ENCODE measurements at places on chromosomes 4 and X.

DNA sequence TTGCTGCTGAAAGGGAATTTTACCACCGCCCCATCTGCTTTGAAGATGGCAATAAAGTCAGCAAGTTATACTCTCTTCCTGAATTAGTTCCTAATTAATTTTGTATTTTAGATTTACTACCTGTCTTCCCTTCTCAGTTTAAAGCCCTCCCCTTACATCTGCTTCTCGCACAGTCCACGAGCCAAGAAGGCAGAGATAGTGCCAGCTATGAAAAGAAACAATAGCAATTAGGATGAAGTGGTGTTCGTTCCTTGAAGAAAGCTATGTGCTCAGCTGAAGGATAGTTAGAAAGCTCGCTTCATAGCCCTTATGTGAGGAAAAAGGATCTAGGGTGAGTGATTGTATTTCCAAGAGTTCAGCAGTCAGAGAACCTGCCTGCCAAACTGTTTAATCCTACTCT is 1678.8 kb upstream of the TENM3 start:
- DNase-seq, result no peak

GRCh38 chrX:16640823-16641222 is 9.1 kb upstream of the S100G start:
- DNase-seq, result no peak

DNA sequence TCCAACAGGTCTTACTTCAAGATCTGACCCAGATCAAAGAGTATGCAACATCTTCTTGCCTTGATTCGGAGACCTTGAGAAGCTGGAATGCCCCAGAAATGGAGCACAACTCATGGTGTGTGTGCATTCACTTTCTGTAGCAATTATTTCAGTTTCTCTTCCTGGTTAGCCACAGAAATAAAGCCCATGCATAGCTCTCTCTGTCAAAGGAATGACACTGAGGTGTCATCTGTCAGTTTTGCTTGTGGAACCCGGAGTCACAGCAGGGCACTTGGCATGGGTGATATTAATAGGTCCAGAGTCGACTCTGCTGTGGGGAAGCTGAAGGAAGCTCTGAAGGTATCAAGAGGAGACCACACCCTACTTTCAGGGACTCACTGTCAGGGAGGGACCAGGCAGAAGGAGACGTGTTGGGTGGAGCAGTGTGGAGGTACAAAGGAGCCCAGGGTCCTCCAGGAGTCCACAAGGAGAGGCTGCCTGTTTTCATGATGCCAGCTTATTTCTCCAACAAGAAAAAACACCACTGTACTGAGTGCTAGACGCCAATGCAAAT is 10.7 kb downstream of the CLNK start:
- no peak for DNase-seq

- DNase-seq, result no peak
Measured at GRCh38 chr4:38086151-38086848, 126.1 kb downstream of the PTTG2 start.

- no peak for DNase-seq
Measured at GRCh38 chr4:115986573-115986972, 873.2 kb upstream of the NDST4 start.

GRCh38 chr4:40842318-40842717 is 92.6 kb downstream of the NSUN7 start:
- DNase-seq, result no peak

DNA sequence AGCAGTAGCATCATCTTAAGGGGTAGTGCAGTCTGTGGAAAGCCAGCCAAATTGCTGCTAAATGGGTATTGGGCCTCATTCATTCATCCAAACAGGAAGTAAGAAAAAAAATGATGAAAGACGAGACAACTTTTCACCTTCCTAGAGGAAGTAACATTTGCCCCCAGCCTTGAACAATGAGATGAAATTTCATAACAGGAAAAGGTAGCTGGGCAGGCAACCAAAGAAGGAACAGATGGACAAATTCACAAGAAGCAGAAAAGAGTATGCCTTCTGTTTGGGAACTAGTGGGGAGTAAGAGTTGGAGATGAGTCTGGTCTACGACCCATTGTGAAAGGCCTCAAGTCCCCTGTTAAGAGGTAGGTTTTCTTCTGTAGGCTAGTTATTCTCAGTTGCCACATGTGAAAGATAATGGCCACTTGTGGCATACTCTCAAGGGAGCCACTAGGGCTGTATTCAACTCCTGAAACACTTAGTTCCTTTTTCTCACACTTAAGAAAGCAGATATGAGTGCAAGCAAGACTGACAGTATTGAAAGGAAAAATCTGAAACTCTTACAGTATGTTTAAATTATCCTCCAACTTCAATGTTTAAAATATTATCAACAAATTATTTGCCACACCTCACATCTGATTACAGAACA is 190.4 kb downstream of the AR start:
- no peak for DNase-seq

GRCh38 chr4:74415602-74416300 is 29.2 kb upstream of the AREG start:
- no peak for DNase-seq

DNA sequence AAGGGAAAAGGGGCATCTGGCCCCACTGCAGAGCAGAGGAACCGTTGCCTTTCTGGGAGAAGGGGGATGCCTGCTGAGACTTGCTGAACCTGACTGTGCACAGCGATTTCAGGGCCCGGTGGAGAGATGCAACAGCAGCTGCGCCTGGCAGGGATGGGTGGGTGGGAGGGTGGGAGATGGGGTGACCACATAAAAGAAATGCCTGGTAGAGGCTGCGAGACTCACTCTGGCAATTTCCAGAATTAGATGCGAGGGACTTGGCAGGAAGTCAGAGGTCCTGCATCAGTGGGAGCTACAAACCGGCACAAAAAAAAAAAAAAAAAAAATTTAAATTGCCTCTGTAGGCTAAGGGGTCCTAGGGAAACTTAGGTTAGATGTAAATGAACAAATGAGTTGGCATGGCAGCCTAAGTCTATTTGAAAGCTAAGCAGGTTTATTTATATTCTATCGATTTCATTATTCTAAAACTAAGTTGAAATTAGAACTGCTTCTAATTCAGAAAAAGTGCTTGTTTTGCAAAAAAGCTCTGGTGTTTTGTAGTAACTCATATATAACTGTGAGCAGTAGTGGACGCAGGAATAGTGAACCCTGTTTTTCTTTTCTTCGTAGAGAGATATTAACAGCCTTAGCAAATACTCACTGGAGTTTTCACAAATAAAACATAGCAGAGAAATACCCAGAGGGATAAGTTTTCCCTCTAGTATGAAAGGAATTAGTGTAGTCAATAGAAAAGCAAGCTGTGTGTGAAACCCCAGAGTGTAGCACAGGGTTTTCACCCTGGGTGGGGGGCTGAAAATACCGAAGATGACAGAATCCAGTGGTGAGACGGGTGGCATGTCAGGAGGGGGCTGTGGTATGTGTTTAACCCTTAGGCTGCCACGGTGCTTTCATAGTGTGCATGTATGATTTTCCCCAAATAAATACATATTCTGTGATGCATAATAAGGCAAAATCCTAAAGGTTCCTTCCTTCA is 130.1 kb downstream of the EGF start:
- no peak for DNase-seq

DNA sequence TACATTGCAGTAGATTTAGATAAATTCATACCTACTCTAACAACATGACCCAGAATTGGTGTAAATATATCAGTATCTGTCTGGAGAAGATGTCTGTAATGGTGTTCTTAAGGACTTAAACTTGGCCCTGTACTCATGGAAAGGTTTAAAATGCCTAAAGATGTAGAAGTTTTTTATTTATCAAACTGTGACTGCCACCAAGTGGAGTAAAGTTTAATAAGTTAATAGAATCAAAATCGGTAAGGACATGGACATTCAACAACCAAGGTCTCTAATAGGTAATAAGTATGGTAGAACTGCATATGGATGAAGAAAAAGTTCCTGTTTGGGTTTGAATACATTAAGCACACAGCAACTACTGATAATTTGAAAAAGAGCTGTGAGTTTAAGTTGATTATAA is 474.0 kb upstream of the NDST3 start:
- DNase-seq, result no peak

DNA sequence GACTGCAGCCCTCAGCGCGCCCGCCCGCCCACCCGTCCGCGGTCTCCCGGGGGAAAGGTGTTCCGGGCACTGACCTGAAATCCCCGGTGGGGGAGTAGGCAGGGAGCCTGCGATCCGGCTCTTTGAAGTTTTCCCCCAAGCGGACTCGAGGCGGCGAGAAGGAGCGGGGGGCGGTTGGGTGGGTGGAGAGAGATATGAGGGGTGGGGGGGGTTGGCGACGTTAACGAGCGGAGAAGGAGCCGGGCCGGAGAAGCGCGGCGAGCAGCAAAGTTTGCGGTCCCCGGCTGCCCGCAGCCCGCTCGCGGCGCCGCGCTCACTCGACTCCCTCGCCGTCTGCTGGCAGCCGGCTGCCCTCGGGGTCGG is 636 bp downstream of the BCOR start:
- no peak for DNase-seq

DNA sequence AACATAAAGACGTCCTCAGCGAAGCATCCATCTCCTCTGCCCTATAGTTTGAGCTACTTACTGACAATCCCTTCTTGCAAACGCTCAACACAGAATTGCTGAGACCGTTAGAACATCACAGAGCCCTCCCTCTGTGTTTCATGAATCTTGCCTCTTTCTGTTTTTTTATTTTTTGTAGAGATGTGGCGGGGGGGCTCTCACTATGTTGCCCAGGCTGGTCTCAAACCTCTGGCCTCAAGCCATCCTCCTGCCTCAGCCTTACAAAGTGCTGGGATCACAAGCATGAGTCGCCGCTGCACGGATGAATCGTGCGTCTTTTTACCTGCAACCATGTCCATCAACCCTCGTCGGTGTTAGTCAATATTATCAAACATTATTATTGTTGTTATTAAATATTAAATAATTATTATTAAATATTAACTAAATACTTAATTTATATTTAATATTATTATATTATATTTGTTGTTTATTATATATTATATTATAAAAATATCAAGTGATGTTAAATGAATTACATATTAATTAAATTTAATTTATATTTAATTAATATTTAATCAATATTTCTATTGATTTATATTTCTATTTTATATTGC is 200.7 kb downstream of the CRLF2 start:
- no peak for DNase-seq

GRCh38 chrX:38538134-38538533 is 23.2 kb upstream of the TSPAN7 start:
- DNase-seq, result no peak

- DNase-seq, result no peak
Measured at GRCh38 chr4:3223956-3224748, 24.8 kb upstream of the MSANTD1 start.

DNA sequence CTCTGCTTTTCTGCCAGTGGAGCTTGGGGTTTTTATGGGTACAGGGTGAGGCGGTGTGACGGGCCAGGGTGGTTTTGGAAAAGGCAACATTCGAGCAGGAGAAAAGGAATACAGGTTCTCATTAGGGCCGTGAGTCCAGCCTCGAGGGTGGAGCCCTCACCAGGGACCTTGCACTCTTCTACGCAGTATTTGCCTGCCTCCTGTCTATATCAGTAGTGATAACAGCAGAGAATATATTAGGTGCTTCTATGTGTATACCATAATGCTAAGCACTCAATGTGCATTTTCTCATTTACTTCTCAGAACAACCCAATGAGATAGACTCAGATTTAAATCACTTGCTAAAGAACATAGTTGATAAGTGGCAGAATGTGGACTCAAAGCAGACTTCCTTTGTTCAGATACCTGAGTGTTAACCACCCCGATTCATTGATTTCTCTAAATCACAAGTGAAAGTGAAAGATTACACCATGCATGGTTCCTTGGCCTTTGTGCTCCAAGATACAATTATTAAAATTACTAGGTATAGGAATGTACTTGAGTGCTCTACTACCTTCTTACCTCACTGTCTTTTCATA is 403.9 kb downstream of the PCDH7 start:
- DNase-seq, result no peak

DNA sequence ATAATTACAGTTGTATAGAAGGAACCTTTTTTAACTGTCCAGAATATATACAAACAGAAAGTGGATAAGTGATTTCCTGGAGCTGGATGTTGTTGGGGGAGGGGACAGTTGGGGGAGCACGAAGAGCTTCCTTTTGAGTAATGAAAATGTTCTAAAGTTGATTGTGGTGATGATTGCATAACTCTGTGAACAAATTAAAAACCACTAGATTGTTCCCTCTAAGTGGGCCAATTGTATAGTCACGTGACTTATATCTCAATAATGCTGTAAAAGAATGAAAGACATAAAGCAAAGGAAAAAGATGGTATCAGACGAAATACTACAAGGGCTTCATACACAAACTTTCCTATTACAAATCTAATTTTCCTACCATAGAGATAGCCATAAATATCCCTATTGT is 2.7 kb downstream of the CT55 start:
- DNase-seq, result no peak

- no peak for DNase-seq
Measured at GRCh38 chrX:106286053-106286650, 118.0 kb downstream of the PWWP3B start.

DNA sequence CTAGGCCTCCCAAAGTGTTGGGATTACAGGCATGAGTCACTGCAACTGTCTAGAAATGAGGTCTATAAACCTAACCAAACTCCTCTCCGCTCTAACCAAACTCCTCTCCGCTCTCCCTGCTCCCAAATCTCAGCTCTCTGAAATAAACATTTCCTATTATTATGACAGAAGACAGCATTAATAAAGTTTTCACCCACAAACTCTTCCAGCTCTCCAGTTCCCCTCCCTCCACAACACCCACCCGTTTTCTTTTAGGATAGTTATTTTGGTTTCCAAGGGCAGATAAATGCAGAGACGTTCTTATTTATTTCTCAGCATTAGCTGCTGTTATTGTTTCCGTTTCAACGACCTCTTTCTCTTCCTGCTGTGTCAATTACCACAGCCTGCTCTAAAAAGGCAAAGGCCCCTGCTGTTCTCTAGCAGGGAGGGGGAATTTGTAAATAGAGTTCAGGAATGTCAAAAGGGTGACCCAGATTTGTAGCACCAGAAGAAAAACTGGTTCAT is 13.3 kb upstream of the SCD5 start:
- DNase-seq, result peak; percentile 34

DNA sequence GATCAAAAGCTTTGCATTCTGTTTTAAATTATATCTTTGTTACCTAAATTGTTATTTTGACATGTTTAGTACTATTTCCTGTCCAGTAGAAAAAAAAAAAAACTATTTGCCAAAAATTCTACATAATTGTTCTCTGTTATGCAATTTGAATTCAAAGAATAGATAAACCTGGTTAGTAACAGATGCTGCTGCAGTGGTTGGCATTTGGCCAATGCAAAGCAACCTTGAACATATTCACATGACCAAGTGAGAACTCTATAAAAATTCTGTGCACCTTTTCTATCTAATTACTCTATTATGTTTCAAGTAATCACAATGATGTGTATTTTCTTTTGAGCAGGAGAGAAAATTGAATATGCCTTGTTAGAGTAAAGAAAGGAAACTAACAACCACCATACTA is 1473.4 kb downstream of the RPA4 start:
- no peak for DNase-seq

GRCh38 chrX:68332201-68332731 is 101.0 kb downstream of the OPHN1 start:
- DNase-seq, result no peak

GRCh38 chr4:124037236-124037635 is 640.6 kb downstream of the SPRY1 start:
- DNase-seq, result no peak

- no peak for DNase-seq
Measured at GRCh38 chr4:100869276-100869675, 351.5 kb upstream of the EMCN start.

GRCh38 chrX:39519566-39520301 is 578.0 kb downstream of the BCOR start:
- DNase-seq, result no peak

GRCh38 chr4:86876894-86877685 is 15.1 kb downstream of the C4orf36 start:
- DNase-seq, result no peak
